Stimulated activated CD8-positive, alpha-beta memory T cell treated with anti-CD3 and anti-CD28 coated beads, Interleukin-15, amount 100 ng/mL, for 48 hours (primary cell): ENCODE measurements at places on chromosomes 1 and 21.

DNA sequence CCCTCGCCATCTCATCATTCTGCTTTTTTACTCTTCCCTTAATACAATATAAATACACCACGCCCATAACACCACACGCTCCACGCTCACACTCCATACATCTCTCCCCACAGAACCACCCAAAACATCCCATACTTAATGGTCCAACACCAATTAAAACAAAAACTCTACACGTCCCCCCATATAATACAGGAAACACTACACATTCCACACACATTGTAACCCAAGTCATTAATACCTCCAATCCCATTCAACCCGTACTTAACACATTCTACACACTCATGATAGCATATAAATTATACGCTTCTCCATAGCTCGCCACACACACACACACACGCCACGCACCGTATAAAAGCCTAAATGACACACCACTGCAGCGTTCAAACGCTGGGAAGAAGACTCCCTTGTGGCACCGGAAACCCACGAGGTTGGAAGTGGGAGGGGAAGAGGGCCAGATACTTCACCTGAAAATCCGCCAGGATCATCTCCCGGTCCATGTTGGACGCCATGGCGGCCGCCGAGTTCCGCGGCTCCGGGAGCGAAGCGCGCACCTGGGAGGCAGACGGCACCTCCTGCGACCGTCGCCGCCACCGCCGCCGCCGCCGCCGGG, 659 bp downstream of the FAF1 start:
- DNase-seq = no peak

DNA sequence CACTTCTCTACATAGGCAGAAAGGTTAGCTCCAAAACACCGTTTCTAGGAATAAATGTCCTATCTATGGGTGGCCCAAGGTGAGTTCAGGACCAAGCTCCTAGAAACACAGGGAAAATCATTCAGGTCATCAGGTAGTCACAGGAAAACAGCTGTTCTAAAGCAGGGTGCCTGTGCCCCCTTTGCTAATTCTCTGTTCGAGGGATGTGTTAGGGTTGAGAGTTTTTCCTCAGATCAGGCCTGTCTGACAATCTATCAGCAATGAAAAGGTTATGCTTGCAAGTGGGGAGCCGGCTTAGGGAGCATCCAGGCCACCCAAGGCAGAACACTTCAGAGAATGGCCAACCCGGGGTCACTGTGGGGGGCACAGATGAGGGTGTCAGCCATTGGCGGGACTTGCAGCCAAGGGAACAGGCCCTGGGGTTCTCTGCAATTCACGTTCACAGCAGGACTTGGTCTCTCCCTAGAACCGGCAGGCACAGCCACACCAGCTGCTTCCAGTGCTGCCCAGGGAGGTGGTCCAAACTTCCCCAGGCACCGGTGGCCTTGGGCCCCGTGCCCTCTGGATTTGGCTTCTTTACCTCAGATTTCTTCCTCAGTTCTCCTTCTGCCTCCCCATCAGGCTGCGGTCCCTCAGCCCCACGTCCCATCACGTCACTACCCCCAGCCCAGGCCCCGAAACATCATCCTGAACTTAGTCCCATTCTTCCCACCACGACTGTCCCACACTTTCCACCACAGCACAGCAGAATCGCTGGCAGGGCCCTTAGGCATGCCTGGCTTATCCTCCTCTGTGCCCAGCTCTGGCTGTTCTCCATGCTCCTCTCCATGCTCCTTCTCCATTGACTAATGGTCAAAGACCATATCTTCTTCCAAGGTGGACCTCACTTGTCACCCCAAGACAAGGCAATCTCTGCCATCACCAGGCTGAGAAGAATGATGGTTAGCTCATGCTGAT, 11.0 kb downstream of the CD2 start:
- no peak for DNase-seq

GRCh38 chr1:234244482-234244881, 128.8 kb upstream of the COA6 start:
- no peak for DNase-seq

DNA sequence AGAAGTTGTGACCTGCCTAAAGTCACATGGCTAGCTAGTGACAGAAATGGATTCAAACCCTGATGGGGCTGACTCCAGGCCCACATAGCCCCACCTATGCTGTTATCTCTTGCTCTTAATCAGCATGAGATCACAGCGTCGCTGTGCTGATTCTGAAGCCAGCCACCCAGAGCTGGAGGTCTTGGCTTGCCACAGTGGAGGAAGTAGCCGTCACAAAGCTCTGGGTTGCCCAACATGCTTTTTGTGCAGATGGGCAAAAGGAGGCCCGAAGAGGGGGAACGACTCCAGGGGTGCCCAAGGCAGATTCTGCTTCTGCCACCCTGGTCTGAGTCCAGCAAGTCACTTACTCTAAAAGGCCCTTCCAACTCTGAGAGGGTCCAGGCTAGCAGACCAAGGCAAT, 14.7 kb upstream of the MFSD2A start:
- DNase-seq = no peak

DNA sequence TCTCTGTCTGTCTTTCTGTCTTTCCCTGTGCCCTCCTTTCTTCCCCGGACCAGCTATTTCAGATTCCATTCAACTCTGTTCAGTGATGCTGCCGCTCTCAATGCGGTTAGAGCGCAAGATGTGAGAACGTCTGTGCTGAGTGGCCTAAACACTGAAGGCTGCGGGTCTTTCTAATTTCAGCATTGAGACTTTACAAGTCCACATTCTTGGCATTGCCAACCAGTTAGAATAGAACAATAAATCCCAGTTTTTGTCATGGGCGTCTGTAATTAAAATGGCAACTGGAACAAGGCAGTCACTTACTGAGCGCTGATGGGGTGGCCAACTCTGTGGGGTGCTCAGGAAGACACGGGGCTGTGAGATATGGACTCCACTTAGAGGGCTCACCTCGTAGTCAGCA, 112.8 kb downstream of the DHRS3 start:
- DNase-seq = no peak

- DNase-seq = no peak
Measured at GRCh38 chr21:42360317-42360716, 6.0 kb downstream of the TFF1 start.

DNA sequence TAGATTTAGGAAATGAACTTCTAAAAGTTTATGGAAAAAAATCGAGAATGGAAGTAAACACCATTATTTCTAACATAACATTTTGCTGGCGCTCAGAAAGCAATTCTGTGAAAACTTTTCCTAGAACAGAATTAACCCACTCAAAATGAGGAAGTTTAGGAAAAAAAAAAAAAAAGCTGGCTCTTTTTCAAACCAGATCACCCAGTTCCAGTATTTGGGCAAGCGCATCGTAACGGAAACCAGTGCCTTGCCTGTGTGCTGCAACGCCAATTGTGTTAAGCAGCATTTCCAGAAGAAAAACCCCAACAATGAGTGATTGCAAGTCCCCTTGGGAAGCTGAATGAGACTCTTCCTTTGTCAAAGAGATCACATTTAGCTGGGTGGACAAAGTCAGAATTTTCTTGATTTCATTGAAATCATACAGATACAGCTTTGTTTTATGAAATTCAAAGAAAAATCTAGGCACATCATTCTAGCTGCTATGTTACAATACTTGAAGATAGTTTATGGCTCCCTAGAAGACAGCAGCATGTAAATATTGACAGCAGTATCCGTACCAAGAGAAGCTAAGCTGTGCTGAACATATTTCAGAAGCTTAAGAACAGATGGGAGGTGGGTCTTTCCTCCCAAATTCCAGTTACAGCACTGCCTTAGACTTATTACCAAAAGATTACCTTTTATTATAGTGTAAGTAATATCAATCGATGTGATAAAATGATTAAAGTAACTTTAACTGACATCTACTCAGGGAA, 113.4 kb downstream of the ERG start:
- no peak for DNase-seq

- DNase-seq = no peak
Measured at GRCh38 chr1:210681158-210681557, 352.5 kb downstream of the HHAT start.

- no peak for DNase-seq
Measured at GRCh38 chr1:24022581-24023361, 42.6 kb upstream of the SRSF10 start.

- no peak for DNase-seq
Measured at GRCh38 chr1:206002871-206003801, at the start of gene RAB7B. TSS of gene RAB7B (minus strand) at chr1:206003395. CDS start at chr1:205994135, 9,260 bp downstream.

GRCh38 chr21:44939532-44940115, at the start of gene SLX9:
TSS of gene SLX9 (plus strand) at chr21:44940029. CDS start at chr21:44940058, 29 bp downstream.
- peak; percentile 79 for DNase-seq

GRCh38 chr1:55095095-55095494, 55.7 kb downstream of the PCSK9 start:
- DNase-seq = no peak

DNA sequence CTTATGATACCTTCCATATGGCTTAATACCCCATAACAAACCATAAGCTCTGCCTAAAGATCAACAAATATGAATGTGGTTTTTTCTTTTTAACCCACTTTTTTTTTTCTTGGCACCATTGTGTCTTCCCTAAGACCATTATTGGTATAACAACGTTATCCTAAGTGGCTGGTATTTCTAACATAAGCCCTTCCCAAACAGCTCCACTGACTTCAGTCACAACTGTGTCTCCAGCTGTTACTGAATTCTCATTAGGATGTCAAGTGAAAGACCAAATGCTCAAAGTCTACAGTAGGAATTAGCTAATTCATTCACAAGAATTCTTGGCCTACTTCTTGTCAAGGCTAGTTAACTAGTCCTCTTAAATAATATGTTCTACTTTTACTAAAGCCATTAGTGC, 4.2 kb upstream of the RXRG start:
- no peak for DNase-seq

- DNase-seq = no peak
Measured at GRCh38 chr1:218467101-218468072, 122.3 kb downstream of the TGFB2 start.

GRCh38 chr1:173383351-173383750, 93.8 kb upstream of the PRDX6 start:
- no peak for DNase-seq

- DNase-seq = no peak
Measured at GRCh38 chr1:31444725-31445448, 31.9 kb downstream of the SERINC2 start.

DNA sequence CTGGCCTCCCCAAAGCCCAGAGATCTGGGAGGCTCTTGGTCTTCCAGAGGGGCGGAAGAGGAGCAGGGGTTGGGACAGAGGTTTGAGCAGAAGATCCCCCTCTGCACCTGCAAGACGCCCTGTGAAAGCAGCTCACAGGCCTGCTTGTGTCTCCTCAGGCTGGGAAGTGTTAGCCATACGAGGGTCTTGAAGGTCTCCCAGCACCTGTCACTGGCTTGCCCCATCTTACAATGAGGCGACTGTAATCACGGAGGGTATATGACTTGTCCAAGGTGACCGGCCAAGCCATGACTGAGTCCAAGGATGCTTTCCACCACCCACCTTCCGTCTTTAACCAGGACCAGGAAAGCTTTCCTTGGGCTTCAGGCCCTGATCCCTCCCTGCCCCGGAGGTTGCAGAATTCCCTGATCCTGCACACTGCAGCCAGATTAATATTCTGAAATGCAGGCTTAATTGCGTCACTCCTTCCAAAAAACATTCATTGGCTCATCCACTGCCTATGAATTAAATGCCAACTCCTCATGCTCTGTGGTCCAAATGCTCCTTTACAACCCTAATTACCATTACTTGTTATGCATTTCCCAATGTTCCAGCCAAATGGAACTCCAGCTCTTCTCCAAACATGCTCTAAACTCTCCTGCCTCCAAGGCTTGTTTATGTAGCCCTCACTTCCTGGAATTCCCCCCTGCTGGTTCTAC, 64.0 kb downstream of the DDX20 start:
- DNase-seq = no peak

DNA sequence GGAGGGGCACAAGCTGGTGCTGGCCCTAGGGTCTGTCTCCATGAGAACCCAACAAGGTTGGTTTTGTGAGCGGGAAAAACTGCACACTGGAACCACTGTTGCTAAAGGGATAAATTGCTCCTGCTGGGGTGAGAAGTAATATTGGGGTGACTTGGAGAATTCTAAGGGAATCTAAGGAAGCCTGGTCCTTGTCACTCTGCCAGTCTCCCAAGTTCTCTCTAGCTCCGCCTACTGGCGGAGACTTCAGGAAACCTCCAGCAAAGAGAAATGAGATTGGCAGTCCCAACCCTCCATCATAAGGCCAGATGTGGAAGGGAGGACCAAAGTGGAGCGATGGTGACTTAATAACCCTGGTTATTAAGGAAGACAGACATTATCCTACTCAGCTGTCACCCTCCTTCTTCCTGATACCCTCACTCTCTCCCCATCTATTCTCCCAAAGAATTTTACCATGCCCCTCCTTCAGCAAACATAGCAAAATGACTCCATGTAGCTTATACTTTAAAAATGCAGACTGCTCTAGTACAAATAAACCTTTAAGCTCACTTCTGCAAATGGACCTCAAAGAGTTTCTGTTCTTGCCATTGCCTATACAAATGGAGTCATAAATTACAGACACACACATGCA, 2.7 kb downstream of the LCE1F start:
- DNase-seq = no peak

DNA sequence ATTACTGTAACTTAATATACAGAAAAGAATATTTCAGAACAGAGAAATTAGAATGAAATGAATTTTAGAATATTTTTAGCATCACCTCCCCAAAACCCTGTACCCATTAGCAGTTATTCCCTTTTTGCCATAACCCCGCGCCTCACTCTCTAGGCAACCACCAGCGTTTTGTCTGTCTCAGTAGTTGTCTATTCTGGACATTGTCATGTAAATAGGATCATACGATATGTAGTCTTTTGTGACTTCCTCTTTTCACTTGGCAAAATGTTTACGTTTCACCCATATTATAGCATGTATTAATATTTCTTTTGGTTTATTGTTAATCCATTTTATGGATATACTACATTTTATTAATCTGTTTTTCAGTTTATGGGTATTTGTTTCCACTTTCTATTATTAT, 24.9 kb downstream of the SOAT1 start:
- DNase-seq = no peak

GRCh38 chr1:32438136-32438535, 26.7 kb upstream of the ZBTB8B start:
- no peak for DNase-seq

DNA sequence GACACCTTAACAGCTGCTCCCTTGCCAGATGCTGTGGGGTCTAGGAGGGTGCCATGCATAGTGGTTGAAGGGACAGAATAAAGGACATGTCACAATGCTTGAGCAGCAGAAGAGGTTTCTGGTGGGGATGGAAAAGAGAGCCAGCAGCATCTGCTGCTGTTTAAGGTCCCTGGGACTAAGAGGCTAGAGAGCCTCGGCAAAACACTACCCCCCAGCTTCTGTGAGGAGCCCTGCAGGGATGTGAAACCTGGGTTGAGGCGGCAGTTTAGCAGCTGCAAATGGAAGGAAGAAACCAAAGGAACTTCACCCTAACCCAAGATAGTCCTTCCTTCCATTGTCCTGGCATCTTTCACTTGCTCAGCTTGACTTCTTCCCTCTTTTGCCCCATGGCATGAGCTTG, 39.4 kb downstream of the PLXNA2 start:
- no peak for DNase-seq

DNA sequence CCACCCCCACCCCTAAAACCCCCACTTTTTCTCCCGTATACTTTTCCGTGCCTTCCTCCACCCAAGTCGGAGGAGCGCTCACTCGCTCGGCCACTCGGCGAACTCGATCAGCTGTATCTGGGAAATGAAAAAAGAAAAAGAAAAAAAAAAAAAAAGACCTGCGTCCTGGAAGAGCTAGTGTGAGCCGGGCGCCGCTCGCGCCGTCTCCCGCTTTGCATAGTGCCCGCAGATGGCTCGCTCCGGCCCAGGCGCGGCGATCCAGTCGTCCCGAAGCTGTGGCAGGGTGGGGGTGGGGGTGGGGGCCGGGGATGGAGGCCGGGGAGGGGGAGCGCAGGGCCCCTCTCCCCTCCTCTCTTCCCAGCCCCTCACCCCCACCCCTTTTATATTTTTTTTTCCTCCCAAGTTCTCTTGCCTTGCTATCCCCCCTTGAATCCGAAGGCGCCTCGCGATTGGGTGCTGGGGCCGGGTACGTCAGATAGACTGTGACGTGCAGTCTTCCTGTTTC, 299 bp upstream of the PROX1 start:
- no peak for DNase-seq
